ENCODE measurements at places on chromosomes 1 and 21.

GRCh38 chr1:150221552-150221951 lies 14.4 kb downstream of the ANP32E start:
- no peaks in the 10 kb centered on the region for H3K4me1 ChIP-seq
- no peaks in the 10 kb centered on the region for H3K27me3 ChIP-seq
- peaks cover 56% of the 10 kb centered on the region for H3K36me3 ChIP-seq

GRCh38 chr1:154629061-154629674 lies 21.2 kb upstream of the ADAR start:
- H3K4me1 ChIP-seq, result peaks cover 18% of the 10 kb centered on the region
- no peak for DNase-seq
- H3K27me3 ChIP-seq, result no peaks in the 10 kb centered on the region
- no peak overlapping the region for H3K27ac ChIP-seq
- no peak overlapping the region for H3K4me3 ChIP-seq

GRCh38 chr1:65477414-65478378 lies 57.2 kb downstream of the LEPR start:
- H3K27ac ChIP-seq, result no peak overlapping the region
- no peak for DNase-seq
- no peak overlapping the region for H3K4me3 ChIP-seq

DNA sequence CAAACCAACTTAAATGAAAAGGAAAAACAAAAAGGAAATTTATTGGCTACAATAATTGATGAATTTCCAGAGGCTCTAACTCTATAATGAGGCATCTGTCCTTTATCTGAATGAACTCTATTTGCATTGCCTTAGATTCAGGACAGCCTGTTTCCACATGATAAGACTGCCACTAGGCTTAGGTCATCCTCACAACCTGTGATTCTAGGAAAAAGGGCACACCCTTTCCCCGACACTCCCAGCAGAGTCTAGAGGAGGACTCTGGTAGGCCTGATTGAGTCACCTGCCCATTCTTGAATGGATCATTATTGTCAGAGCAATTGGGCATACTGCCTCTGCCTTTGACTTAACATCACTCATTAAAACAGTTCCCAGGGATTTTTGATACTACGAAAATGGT lies 262.8 kb downstream of the TPR start:
- no peak overlapping the region for H3K4me3 ChIP-seq
- H3K36me3 ChIP-seq, result no peaks in the 10 kb centered on the region
- no peaks in the 10 kb centered on the region for H3K4me1 ChIP-seq
- no peak overlapping the region for H3K27ac ChIP-seq

DNA sequence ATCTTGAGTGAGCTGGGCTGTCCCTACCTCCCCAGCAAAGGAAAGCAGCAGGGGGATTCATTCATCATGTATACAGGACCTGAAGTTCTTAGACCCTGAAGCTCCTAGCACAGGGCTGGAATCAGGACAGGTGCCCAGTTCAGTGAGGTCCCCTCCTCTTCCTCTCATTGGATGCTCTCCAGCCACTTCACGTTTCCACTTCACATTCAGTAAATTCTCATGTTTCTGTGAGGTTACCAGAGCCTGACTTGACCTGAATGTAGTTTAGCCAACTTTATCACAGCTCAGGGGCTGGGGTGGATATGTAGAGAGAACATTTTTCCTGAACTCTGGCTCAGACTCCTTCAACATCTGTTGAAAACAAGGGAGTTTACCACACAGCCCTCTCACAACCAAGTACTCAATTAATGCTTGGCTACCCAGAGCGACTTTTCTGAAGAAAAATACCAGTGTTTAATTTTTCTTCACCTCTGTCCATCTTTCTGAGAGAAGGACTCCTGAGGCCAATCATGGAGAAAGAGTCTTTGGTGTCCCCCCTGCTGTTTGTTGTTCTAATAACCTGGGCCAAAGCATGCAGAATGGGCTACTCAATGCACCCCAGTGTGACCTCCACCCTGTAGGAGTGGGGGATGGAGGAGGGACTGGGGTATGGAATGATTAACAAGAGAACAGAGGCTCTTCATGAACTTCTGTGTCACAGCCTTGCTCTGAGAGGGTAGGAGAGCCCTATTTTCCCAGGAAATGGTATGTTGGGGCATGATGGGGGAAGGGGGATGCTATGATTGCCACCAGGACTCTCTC lies 108.3 kb upstream of the FGGY start:
- no peaks in the 10 kb centered on the region for H3K36me3 ChIP-seq
- no peaks in the 10 kb centered on the region for H3K4me1 ChIP-seq
- no peaks in the 10 kb centered on the region for H3K27me3 ChIP-seq

DNA sequence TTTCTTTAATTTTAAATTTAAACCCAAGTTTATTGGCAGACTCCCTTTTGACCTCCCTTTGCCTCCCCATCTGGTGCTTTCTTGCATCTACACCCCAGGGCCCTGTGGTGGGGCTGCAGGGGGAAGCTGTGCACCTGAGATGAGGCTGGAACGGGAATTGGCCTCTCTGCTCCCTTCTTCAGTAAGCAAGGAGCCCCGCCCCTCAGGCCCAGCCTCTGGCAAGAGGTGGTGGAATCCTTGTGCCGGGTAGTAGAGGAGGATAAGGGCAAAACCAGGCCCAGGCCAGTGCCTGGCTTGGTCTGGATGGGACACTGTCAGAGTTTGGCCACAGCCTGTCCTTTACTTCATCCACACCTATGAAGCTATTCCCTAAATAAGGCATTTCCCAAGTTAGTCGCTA lies 25.1 kb downstream of the ATP8B2 start:
- DNase-seq, result no peak
- H3K4me3 ChIP-seq, result no peak overlapping the region
- peaks cover 41% of the 10 kb centered on the region for H3K36me3 ChIP-seq
- H3K4me1 ChIP-seq, result peaks cover 29% of the 10 kb centered on the region
- peak overlapping the region; percentile 75 for H3K27ac ChIP-seq

DNA sequence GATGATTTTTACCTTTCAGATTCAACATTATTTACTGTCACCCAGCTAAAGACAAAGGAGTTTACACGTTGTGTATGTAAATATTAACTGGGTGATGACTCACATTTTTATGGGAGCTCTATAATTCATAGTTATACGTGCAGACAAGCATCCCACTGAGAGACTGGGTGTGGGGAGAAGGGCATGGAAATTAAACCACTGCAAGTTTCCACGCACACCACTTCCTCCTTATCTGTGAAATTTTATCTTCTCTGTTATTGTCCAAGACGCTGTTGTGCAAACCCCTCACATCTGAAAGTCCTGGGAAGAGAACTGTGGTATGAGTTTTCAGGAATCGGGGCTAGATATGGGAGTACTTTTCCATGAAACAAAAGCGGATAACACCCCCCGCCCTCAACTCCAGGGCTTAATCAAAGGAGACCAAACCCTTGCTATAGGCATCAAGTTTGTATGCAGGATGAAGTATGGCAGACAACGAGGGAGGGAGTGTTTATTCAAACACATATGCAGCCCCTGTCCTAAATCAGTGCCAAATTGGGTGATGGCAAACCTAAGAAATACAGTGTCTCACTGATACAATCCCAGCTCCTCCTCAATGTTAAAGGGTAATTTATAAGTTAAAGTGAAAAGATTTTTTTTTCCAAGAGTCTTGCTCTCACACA lies 23.3 kb upstream of the DPT start:
- no peak overlapping the region for H3K27ac ChIP-seq
- no peak for DNase-seq
- H3K4me3 ChIP-seq, result no peak overlapping the region
- no peaks in the 10 kb centered on the region for H3K27me3 ChIP-seq
- no peaks in the 10 kb centered on the region for H3K36me3 ChIP-seq

DNA sequence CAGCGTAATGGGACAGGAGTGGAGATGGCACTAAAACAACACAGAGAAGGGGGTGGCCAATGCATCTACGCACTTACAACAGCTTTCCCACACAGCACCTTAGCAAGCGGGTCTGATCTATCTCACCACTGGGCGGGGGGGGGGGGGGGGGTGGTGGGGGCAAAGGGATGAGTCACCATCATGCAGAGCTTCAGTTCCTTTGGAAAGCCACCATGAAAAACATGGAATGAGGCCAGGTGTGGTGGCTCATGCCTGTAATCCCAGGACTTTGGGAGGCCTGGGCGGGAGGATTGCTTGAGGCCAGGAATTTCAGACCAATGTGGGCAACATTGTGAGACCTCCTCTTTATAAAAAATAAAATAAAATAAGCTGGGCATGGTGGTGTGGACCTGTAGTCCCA lies 47.2 kb downstream of the KLHDC7A start:
- no peak for DNase-seq
- H3K4me1 ChIP-seq, result no peaks in the 10 kb centered on the region
- no peak overlapping the region for H3K27ac ChIP-seq
- no peaks in the 10 kb centered on the region for H3K36me3 ChIP-seq

- no peaks in the 10 kb centered on the region for H3K27me3 ChIP-seq
- no peak overlapping the region for H3K27ac ChIP-seq
- no peak for DNase-seq
- H3K4me3 ChIP-seq, result no peak overlapping the region
- H3K4me1 ChIP-seq, result peaks cover 5% of the 10 kb centered on the region
Measured at GRCh38 chr1:210702506-210702905, 373.8 kb downstream of the HHAT start.

GRCh38 chr1:234734869-234735268 lies 124.9 kb upstream of the IRF2BP2 start:
- H3K27me3 ChIP-seq, result no peaks in the 10 kb centered on the region
- DNase-seq, result no peak
- no peaks in the 10 kb centered on the region for H3K4me1 ChIP-seq
- no peaks in the 10 kb centered on the region for H3K36me3 ChIP-seq

DNA sequence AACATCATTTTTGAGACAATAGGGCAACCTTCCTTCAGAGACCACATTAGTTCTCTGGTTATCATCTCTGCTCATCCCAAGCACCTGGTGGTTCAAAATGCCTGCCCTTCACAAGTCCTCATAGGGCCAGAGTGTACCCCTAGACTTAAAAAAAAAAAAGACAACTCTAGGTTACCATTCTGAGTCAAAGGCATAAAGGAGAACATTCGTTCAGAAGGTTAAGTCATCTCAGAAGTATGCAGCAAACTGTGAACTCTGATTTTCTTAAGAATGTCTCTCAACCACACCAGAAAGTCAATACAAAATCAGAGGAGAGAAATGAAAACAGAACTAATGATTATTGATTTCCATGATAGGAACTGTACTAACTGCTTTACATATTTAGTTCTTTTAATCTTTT lies 9.2 kb upstream of the BEND5 start:
- peaks cover 11% of the 10 kb centered on the region for H3K4me1 ChIP-seq
- H3K27ac ChIP-seq, result no peak overlapping the region
- H3K27me3 ChIP-seq, result no peaks in the 10 kb centered on the region
- H3K4me3 ChIP-seq, result no peak overlapping the region
- no peak for DNase-seq

DNA sequence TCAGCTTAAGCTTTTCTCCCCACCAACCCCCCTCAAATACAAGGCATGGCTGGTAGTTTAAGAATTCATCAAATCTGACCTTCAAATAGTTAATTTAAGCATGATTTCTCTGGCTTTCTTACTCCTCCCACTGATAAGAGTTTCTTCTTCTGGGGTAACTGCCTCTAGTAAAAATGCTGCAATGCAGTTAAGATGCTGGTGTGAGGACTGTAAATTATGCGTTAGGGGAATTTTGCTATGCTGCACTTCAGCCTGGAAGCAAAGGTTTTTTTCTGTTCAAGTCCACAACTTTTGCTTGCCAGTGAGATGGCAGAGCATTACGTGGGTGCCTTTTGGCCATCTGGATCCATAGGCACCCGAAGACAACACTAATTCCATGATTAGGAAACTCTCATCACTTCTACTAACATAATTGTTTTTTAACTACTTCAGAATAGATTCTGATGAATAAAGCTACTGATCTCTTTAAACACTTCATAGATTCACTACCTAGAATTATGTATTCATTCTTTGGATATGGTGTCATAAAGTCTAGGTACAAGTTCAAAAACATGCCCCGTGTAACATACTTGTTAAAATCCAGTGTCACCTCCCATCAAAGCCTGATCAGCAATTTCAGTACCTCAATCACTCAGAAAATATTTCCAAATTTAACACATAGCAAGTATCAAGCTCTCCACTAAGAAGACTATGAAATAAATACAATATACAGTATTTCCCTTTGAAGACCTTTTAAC lies 8.8 kb upstream of the SMYD2 start:
- H3K4me3 ChIP-seq, result no peak overlapping the region
- no peak overlapping the region for H3K27ac ChIP-seq
- no peaks in the 10 kb centered on the region for H3K27me3 ChIP-seq
- H3K36me3 ChIP-seq, result no peaks in the 10 kb centered on the region

Measured in esophagus muscularis mucosa (tissue), 4 donors.